MM.1S (cell line): ENCODE measurements at places on chromosomes 7 and 10.
A peak's percentile ranks its signal among the peaks of the same experiment; 100 is the strongest.

GRCh38 chr10:69392481-69393000 lies 24.2 kb downstream of the TACR2 start:
- peak; percentile 81 for DNase-seq

DNA sequence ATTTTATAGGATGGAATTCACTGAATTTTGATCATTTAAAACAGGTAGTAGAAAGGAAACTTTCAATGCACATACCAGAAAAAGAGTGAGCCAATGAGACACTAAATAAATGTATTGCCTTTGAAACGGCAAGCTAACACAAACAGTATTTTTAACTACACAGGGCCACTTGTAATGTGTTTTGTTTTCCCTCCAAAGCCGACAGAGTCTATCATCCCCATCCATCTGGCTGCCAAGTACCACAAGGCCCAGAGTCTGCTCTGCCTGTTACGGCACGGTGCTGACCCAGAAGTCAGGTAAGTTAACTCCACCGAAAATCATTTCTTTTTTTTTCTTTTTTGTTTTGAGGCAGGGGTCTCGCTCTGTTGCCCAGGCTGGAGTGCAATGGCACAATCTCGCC lies 1.5 kb downstream of the ANKRD61 start:
- DNase-seq = no peak

DNA sequence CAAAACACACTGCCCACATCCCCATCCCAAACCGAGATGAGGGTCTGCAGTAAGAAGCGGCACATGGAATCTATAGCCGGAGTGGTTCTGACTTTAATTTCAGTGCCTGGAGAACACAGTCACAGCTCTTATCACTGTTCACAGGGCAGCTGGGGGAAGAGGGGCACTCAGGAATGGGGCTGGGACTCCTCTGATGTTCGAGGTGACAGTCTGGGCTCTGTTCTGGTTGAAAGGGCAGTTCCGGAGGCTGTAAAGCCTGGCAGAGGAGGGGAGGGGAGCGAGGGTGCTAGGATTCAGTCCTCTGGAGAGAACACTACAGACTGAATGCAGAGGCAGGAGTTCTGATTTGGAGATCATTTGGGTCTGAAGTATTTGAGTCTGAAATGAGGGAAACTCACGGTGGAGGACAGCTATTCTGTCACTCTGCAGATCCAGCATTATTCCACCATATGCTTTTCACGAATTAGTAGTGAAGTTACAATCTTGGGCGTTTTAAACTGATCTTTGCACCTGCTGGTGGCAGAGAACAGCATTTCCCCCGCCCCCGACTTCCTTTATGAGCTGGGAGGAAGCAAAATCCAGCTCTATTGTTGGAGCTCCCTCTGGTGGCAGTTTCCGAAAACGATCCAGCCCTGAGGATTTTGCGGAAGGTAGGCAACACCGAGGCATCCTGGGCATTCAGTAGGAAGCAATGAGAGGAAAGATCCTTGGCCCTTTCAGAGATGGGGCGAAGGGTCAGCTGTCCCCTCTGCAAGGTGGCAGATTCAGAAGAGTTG lies 22.7 kb upstream of the KCNK18 start:
- DNase-seq = peak; percentile 83

GRCh38 chr10:12703813-12704212 lies 297.7 kb downstream of the CCDC3 start:
- DNase-seq = no peak
